ENCODE measurements at places on chromosomes 6 and 20.

- DNase-seq, result no peak
Observed at GRCh38 chr6:18425218-18425617, 38.1 kb downstream of the RNF144B start.

- no peak for DNase-seq
Observed at GRCh38 chr6:156423075-156423474, 354.1 kb upstream of the ARID1B start.

DNA sequence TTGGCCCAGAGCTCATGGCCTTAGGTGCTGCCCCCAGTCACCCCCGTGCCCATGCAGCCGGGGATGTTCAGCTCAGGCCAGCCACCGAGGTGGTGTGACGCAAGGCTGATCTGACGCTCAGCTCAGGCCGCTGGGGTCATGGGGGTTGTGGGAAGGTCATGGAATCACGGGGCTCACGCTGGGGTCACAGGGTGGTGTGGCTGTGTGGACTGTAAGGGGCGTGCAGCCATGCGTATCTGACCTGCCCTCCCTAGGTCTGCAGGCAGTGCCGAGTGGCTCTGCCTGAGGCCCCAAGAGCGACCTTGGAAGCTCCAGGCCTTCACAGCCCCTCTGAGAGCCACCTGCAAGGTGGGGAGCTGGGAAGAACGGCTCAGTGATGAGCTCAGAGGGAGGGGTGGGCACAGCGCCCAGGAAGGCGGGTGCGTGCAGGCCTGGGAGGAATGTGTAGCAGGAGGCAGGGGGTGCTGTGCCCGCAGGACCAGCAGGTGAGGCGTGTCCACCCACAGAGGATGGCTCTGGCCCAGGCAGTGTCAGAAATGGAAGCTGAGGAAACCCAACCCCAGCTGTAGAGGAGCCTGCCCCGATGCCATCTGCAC, 27.8 kb downstream of the CHRNA4 start:
- DNase-seq, result no peak

GRCh38 chr6:94468830-94469229, 1049.5 kb upstream of the EPHA7 start:
- DNase-seq, result no peak

DNA sequence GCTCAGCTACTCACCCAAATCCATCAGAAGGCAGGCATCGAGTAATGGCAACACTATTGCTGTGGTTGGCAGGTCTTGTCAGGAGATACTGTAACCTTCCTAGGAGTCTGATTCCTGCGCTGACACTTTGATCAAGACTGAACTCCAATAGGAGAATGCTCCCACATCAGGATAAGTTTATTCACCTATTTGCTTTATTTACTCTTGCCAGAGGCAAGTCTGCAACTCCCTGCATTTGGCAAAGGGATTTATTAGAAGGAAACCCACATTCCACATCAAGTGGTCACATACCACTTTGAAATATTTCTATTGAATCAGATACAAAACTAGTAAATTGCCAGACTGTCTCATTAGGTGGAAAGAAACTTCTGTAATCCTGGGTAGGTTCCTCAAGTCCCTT, 43.5 kb downstream of the ZFAND3 start:
- DNase-seq, result no peak

DNA sequence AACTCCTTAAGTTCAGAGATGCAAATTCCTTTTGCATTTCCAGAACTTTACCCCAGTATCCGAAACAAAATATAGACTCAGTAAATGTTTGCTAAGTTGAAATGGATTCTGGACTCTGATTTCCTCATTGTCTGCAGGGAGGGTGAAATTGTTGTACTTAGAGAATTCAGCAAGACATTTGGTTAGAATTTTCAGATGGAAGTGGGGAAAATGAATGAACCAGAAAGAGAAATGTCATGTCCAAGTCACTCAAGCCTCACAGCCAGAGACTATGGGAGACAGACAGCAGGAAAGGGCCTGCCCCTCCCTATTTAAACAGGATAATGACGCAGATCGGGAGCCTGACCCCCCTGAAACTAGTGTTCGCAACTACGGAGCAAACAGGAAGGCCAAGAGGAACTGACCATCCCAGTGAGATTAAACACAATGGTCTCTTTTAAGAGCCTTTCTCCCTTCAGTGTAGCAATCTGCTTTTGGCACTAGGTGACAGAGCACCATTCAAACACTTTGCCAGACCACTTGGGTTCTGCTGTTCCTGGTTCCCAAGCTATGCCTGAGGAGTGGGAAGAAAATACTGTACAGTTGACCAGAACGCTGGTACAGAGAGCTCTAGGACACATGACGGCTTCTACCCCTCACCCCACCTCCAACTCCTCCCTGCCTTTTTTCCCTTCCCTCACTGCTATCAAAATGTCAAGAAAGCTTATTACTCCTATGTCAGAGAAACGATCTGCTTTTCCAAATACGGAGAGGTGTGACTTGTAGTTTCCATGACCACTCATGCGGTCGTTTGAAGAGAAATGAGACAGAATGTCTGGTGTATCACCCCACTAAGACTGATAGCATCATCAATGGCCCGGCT, 13.7 kb downstream of the NEDD9 start:
- DNase-seq, result no peak

DNA sequence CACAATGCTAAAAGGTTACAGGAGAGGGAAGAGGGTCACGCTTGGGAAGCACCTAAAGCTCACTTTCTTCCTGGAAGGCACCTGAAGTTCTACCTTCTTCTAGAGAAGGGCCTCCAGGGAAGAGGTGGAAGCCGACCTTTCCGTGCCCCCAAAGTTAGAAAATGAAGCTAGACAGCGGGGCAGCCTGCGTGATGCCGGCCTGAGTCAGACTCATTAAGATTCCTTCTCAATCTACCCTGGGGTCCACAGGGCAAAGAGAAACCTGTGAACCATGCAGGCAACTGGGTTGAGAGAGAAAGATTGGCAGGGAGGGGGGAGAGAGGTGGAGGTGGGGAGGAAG, 54.8 kb upstream of the CCDC167 start:
- DNase-seq, result no peak

- no peak for DNase-seq
Observed at GRCh38 chr6:133645966-133646740, 242.8 kb upstream of the TCF21 start.

- no peak for DNase-seq
Observed at GRCh38 chr20:13928901-13929300, 61.5 kb downstream of the SEL1L2 start.

DNA sequence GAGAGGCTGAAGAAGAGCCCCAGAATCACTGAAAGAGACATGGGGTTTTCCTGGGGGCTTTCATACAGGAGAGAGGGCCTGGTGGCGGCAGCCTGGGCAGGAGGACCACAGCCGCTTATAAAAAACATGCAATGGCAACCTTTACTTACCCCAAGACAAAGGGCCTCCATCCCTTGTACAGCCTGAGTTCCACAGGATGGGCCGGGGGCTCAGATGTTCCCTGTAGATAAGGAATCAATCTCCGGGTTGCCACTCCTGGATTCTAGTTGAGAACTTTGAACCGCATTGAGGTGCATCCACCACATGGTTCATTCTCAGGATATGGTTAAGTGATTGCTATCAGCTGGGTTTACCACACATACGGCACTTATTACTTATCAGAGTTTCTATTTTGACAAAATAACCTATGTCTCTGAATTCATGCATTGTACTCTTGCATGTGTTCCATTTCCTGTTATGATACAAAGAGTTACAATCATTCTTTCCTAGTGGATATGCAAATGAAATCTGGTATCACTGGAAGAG, 677.6 kb downstream of the KIF16B start:
- no peak for DNase-seq

- no peak for DNase-seq
Observed at GRCh38 chr6:50249493-50249892, 199.8 kb upstream of the DEFB112 start.

- DNase-seq, result no peak
Observed at GRCh38 chr6:74181471-74181870, 485.5 kb downstream of the CD109 start.

GRCh38 chr6:79119217-79119616, 41.2 kb upstream of the PHIP start:
- DNase-seq, result no peak

- no peak for DNase-seq
Observed at GRCh38 chr6:12051861-12052368, 39.8 kb downstream of the HIVEP1 start.

DNA sequence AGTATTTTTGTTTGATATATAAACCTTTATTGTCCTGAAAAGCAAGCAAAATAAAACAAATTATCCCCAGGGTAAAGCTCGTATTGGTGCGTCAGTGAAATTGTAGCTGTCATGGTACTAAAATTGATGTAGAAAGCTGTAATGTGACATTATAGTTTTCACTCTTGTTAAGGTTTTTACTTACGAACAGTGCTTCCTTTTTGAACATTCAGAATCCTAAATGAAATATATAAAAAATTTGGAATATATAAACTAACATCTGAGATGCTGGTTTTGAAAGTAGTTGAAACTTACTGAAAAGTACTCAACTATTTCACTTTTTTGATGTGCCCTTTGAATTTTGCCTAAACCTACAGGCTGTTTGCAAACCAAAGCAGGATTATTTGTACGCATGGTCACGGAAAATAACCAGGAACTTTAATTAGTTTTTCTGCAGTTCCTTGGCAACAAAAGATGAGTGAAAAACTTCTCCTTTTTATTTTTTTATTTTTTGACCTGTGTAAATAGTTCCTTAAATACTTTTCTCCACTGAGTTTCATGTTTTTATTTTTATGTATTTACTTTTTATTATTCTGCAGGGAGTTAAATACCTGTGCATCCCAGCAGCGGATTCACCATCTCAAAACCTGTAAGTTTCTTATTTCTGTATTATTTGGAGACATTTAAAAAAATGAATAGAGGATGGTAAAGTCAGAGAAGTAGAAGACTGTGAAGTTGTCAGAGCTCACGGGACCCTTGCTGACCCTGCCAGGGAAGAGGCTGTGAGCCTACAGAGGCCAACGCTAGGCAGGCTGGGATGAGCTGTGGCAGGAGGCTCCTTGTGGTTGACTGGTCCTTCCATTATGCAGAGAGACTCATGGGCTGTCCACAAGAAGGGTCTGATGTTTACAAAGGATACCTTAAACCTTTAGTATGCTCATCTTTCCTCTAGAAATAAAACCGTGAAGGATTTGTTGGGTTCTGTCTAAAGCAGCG, 42.5 kb downstream of the DUSP22 start:
- no peak for DNase-seq

- no peak for DNase-seq
Observed at GRCh38 chr20:16914277-16914676, 166.1 kb downstream of the OTOR start.

GRCh38 chr6:163929538-163929937, 515.0 kb downstream of the QKI start:
- no peak for DNase-seq

GRCh38 chr6:44285552-44286284, 15.5 kb downstream of the TMEM151B start:
- no peak for DNase-seq

DNA sequence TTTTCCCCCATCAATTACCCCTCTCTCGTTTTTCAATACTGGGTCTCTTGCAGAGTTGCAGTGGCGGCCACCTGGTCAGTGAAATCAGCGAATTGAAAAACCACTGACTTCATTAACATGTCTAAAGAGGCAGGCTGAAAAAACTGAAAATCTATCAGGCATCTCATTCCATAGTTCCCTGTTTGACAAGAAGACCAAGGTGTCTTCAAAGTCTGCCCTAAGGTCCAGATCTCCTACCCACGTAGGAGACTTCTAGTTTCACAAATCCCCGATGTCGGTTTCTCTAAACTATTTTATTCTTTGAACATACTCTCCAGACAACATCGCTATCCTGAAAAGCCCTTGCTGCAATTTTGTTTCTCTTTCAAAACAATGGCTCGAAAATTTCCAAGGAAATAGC, 796 bp upstream of the TUBB start:
- DNase-seq, result no peak

- DNase-seq, result no peak
Observed at GRCh38 chr6:9225441-9225871, 790.1 kb upstream of the SLC35B3 start.

DNA sequence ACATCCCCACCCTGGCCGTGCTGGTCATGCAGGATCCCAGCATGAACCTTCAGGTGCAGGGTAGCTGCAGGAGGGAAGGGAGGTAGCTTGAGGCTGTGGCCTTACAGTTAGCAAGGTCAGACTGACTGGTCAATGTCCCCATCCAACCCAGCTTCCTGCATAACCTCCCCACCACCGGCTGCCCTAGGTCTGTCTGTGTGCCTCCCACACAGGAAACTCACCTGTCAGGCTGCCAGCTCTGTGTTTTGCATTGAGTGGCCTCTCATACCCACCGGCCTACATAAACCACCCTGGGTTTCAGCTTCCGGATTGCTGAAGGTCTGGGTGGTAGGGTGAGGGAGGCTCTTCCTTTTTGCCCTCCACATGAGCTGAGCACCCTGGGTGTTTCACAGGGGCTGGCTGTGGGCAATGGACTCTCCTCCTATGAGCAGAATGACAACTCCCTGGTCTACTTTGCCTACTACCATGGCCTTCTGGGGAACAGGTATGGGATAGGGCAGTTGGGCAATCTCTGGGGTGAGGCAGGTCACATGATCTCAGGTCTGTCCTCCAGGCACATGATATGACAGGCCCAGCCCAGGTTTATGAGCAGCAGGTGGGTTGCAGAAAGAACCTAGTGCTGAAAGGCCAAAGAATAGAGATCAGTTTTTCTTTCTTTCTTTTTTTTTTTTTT, 1.8 kb downstream of the CTSA start:
- no peak for DNase-seq

DNA sequence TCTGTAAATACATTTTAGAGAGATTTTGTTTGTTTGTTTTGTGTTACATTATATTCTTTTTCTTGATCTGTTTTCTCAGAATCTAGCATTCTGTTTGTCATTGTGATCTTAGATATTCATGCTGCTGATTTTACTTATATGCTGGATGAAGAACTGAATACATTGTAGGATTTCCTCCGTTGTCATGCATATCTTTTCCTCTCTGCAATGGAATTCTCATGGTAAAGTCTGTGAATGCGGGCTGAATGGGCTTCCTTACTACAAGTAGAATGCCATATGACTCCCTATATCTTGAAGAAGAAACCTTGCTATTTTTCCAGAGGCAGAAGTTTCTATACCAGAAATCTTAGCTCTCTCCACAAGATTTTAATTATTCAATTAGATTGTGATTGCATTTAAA, 2.4 kb upstream of the DEFB114 start:
- DNase-seq, result no peak

GRCh38 chr6:116165596-116165995, 39.7 kb upstream of the COL10A1 start:
- no peak for DNase-seq

DNA sequence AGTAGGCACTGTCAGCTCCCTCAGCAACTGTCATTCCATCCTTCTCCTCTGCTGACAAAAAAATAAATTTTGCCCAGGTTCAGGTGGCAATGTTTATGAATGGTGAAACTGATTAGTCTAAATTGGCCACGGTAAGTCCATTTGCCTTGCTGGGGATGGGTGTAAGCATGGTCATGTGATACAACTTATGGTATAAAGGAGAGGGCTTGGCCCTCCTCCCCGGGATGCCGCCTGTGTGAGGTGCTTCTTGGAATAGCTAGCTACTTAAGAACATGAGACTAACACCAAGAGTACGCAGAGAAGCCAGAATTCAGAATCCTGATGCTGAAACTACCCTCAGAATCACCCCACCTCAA, 94.4 kb upstream of the MAP7 start:
- DNase-seq, result no peak

All from head of caudate nucleus (tissue), 42 donors.